ENCODE measurements at places on chromosomes 6 and 20. TPM values are rescaled to one million over a fixed set of nuclear protein-coding genes. Genes with fewer than 3 reads are reported as not detected.

The TP53TG5 gene
- total RNA-seq: not detected

The GNMT gene
- not detected for total RNA-seq

- peak; percentile 45 for DNase-seq
Observed at GRCh38 chr6:24910331-24910960, 25.3 kb downstream of the RIPOR2 start.

DNA sequence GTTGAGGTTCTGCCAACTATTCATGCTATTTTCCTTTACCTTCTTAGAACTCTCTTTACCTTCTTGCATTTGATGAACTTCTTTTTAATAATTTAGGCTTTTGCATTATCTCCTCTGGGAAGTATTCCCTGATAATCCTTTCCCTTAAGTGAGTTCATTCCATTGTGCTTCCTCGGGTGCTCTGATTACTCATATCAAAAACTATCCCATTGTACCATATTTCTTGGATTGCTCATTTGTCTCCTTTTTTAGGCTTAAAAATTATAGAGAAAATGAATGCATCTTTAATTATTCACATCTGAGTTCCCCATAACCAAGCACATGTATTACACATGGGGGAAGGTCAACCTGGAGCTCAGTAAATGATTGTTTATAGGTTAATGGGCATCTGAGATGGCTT, 2.5 kb downstream of the CALHM4 start:
- no peak for DNase-seq

DNA sequence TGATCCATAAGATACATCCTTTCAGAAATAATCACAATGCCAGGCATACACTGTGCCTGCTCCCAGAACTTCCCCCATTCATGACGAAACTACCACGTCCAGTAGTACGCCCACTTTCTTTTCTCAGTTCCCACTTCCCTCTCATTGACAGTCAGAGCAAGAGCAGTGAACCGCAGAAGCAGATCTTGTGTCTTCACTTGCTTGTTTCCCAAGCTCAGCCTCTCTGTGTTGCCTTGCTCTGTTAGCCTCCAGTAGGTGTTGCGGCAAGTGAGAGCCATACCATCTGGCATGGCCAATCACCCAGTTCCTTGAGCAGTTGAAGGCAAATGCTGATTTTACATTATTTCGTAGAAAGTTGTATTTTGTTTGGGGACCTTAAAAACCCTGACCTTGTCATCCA, 11.7 kb downstream of the UST start:
- DNase-seq: no peak

Data from neural progenitor cell (in vitro differentiated cells).